Activated CD8-positive, alpha-beta memory T cell treated with anti-CD3 and anti-CD28 coated beads for 4 hours (primary cell): ENCODE measurements at places on chromosomes 4 and X.

- DNase-seq: no peak
Observed at GRCh38 chr4:184427687-184428086, 46.7 kb downstream of the IRF2 start.

DNA sequence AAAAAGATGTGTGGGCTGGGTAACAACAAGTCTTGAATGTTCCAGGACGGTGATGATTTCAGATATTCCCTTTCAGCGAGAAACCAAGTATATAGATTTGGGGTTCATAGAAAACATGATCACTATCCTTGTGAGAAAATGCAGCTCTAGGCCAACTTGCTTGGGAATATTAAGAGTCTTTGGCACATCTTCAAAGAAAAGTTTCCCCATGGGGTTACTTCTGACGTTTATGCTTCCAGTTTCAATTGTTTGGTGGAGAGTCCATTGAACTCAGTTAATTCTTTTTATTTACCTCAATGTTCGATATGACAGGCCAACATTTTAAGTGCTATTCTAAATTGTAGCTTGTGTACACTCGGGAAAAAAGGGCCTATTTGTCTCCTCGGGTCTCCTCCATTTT lies 126.7 kb downstream of the NHS start:
- DNase-seq: no peak

DNA sequence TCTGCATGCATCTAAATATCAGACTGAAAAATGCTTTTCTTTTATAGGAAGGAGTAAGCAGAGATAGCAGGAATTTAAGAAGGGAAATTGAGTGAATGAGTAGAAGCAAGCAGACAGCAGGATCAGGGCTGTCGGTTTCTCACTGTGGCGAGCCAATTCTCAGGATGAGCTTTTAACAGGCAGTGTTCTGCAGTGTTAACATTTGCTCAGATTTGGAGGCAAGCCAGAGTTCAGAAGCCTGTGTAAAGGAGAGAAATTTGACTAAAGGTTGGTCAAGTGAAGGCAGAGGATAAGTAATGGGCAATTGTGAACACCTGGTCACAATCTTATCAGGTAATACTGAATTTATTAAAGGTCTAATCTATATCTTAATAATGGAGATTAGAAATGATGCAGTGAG lies 133.3 kb upstream of the MAGEB16 start:
- no peak for DNase-seq

DNA sequence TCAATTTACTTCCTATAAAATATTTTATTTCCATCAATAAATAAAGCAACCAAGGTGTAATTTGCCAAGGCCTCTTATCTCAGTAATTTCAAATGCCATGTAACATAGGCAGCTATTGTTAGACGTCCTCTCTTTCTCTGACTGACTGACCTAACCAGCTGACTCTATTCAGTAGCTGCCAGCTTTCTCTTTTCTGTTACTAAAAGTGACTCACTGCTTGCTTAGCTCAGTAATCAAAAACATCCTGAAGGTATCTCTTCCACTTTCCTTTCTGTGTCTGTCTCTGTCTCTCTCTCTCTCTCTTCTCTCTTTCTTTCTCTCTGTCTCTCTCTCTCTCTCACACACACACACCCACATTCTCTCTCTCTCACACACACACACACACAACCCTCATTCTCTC lies 134.2 kb downstream of the SPOCK3 start:
- no peak for DNase-seq

GRCh38 chr4:76326515-76326914 lies 20.0 kb downstream of the STBD1 start:
- DNase-seq: no peak

DNA sequence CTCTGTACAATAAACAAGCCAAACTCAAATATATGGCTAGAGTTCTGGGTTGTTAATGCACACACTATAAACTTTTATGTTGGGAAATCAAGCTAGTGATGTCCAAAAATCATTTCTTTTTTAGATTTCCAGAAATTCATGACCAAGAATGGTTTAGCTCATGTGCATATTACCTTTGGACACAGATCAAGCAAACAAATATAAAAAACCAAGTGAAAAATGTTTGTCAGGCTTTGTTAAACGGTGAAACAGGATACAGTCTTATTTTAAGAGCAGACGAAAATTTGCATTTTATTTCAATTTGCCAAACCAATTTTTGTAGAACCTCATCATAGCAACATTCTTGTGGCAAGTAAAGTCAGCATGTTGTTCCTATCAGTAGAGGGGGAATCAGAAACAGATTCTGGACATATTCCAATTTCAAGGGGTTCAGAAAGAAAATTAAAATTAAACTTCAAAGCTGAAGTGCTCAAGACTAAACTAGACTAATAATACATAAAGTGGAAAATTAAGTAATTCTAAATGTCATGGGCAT lies 413.6 kb downstream of the TRIML1 start:
- no peak for DNase-seq

DNA sequence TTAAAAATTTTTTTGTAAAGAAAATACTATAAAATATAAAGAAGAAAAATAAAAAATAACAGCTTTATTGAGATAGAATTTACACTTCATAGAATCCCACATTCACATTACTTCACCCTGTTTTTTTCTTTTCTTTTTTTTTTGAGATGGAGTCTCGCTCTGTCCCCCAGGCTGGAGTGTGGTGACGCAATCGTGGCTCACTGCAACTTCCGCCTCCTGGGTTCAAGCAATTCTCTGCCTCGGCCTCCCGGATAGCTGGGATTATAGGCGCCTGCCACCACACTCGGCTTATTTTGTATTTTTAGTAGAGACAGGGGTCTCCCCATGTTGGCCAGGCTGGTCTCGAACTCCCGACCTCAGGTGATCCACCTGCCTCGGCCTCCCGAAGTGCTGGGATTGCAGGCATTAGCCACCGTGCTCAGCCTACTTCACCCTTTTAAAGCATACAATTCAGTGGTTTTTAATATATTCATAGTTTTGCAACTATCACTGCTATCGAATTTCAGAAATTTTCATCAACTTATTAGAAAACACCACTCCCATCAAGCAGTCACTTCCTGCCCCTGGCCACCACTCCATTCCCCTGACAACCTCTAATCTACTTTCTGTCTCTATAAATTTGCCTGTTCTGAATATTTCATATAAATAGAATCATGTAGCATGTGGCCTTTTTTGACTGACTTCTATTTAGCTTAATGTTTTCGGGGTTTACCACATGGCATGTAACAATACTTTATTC lies 48.7 kb downstream of the TMEM131L start:
- DNase-seq: no peak

GRCh38 chr4:15654593-15655222 lies 449 bp downstream of the FBXL5 start:
- peak; percentile 8 for DNase-seq

DNA sequence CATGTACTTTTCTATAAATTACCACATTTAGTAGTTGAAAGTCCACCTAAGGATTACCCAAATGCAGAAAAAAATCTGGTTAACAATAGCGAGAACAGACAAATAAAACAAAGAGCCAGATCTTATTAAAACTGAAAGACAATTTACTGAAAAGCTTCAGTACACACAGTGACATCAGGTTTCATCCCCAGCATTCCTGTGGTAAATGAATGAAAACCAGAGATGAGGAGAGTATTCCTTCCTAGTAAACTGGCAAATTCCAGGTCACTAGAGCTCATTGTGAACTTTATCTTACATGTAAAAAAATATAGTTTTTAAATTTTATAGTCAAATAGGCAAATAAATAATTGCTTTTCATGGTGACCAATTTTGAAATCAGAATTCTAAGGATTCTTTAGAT lies 1290.5 kb downstream of the ADGRL3 start:
- no peak for DNase-seq
